Caudate nucleus (tissue), 63 donors: ENCODE measurements at places on chromosomes 6 and 20.

DNA sequence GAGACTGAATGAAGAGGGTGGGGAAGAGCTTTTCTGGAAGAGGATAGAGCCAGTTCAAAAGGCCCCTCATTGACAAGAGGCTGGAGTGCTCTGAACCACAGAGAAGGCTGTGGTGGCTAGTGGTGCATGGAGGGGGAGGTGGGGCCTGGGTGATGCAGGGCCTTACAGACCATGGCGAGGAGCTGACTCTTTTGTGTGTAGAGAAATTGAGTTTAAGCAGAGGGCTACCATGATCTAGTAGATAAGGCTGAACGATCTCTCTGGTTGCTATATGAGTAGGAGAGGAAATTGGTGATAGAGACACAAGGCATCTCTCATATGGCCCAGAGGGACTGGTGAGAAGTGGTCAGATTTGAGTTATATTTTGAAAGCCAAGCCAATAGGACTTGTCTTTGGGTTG, 137.6 kb downstream of the UST start:
- no peak for DNase-seq

GRCh38 chr20:57571782-57572416, 11.0 kb downstream of the PCK1 start:
- no peak for DNase-seq

- no peak for DNase-seq
These were observed 993.1 kb upstream of the MANEA start for GRCh38 chr6:94584211-94584610.

DNA sequence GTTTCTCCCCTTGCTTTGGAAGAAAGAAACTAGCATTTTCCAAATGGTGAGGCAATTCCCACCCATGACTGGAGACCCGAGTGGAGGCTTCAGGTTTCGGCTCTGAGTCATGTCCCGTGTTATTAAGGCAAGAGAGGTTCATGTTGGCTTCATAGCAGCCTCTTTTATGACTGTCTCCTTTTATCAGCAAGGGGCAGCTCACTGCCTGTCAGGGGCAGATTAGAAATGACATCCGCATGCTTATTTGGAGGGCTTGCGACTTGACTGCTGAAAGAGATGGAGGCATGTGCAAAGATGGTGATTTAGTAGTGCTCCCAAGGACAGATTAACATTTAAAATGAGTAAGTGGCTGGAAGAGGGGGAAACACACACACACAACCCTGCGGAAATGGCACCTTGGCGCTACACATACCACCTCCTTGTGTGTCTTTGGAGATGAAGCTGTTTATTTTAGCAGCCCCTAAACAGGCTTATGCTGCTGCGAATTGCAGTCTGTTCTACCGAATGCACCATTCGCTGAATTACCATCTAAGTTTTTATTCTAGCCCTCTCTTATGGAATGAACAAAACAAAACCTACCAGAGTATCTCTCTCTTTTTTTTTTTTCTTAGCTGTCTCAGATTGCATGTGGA, 52.1 kb upstream of the VSTM2L start:
- DNase-seq = no peak

GRCh38 chr20:19741924-19742323, 16.1 kb upstream of the RIN2 start:
- DNase-seq = no peak
